Kidney (tissue), 22 donors: ENCODE measurements at places on chromosomes 13 and 19. TPM values are rescaled to one million over a fixed set of nuclear protein-coding genes. Genes with fewer than 3 reads are reported as not detected.

- DNase-seq, result no peak
Measured at GRCh38 chr13:39968646-39969475, 313.4 kb downstream of the COG6 start.

GRCh38 chr19:32865326-32865725 lies 4.2 kb downstream of the SLC7A9 start:
- DNase-seq, result no peak

- DNase-seq, result no peak
Measured at GRCh38 chr13:75319254-75319653, 162.7 kb downstream of the TBC1D4 start.

DNA sequence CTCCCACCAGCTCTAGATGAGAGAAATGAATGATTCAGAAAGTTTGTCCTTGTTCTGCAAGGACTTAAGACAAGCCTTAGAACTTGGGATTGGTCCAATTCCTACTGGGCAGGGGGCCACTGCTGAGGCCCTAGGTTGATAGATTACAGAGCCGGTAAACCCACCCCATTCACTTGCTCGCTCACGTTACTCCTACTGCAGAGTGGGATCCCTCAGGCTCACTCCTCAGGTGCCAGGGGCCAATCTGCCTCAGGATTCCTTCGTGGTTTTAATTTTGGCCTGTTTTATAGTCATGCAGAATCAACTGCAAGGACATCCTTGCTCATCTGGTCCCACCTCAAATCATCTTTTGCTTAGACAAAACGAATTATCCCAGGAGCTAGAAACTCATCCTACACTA lies 59.0 kb downstream of the SERP2 start:
- peak; percentile 24 for DNase-seq

- no peak for DNase-seq
Measured at GRCh38 chr19:18284712-18285360, 3.4 kb upstream of the JUND start.

- DNase-seq, result peak; percentile 84
Measured at GRCh38 chr19:1177322-1178114, 3.5 kb upstream of the SBNO2 start.

- no peak for DNase-seq
Measured at GRCh38 chr13:49667773-49668172, 23.5 kb downstream of the EBPL start.

- no peak for DNase-seq
Measured at GRCh38 chr13:95341441-95341840, 40.2 kb upstream of the ABCC4 start.

- no peak for DNase-seq
Measured at GRCh38 chr19:40312533-40312932, 27.4 kb upstream of the AKT2 start.

GRCh38 chr13:76438050-76438449 lies 448.2 kb downstream of the KCTD12 start:
- no peak for DNase-seq

GRCh38 chr13:56773148-56773547 lies 367.6 kb upstream of the PRR20A start:
- no peak for DNase-seq

Gene ZNF497
- 5.0 TPM for total RNA-seq

Gene MEIOSIN
- not detected for total RNA-seq

Gene IFNL1
- total RNA-seq, result not detected

Gene ZNF667
- total RNA-seq, result 8.5 TPM

Gene WDR87
- total RNA-seq, result not detected

Gene SHISA7
- total RNA-seq, result not detected

Gene JSRP1
- 5.0 TPM for total RNA-seq

Gene SH2D3A
- 35.4 TPM for total RNA-seq

Gene PEAK3
- total RNA-seq, result 2.1 TPM

Gene SIGLEC12
- total RNA-seq, result 0.66 TPM

Gene GZMM
- total RNA-seq, result 2.8 TPM

Gene ZNF99
- total RNA-seq, result 0.25 TPM
